ENCODE measurements at places on chromosomes 11 and 22. TPM values are rescaled to one million over a fixed set of nuclear protein-coding genes. Genes with fewer than 3 reads are reported as not detected.

Gene RIMBP3B
- polyA plus RNA-seq, result 0.09 TPM

Gene LMO1
- polyA plus RNA-seq, result not detected

- DNase-seq, result no peak
Measured at GRCh38 chr11:79441461-79441875, 638 bp upstream of the TENM4 start.

GRCh38 chr11:93389737-93390136 lies 59.2 kb downstream of the DEUP1 start:
- no peak for DNase-seq

DNA sequence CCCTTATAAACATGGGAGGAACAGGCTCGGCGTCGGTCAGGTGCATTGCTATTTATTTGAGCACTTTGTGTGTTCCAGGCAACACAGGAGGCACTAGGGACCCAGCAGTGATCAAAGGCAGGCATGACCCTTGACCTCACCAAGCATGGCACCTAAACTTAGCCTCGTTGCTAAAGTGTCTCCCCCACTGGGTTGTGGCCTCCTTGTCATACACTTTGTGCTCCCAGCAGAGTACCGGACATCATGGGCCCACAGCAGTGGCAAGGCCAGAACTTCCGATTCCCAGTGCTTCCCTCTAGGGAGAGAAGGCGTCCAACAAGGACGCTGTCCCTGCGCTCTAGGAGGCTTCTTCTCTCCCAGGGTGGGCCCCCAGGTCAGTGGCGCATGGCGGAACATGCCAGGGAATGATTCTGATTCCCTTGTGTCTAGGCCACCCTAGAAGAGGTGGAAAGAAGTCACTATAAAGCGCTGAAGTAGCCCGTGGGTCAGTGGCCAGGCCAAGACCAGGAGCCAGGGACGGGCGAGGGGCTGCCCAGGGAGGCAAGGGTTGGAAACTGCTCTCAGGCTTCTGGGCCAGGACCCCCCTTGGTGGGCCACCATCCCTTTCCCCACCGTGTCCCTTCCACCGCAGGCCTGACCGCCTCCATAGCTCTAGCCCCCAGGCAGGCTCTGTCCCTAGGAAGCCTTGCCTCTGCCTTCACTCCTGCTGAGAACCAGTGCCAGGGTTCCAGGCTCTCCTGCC lies 19.7 kb downstream of the TOM1 start:
- DNase-seq, result no peak

GRCh38 chr22:38148245-38148644 lies 33.4 kb downstream of the PLA2G6 start:
- DNase-seq, result no peak

GRCh38 chr22:31612891-31613285 lies 49.1 kb downstream of the PISD start:
- no peak for DNase-seq
